ENCODE measurements at places on chromosomes 3 and 15.
A peak's percentile ranks its signal among the peaks of the same experiment; 100 is the strongest.

DNA sequence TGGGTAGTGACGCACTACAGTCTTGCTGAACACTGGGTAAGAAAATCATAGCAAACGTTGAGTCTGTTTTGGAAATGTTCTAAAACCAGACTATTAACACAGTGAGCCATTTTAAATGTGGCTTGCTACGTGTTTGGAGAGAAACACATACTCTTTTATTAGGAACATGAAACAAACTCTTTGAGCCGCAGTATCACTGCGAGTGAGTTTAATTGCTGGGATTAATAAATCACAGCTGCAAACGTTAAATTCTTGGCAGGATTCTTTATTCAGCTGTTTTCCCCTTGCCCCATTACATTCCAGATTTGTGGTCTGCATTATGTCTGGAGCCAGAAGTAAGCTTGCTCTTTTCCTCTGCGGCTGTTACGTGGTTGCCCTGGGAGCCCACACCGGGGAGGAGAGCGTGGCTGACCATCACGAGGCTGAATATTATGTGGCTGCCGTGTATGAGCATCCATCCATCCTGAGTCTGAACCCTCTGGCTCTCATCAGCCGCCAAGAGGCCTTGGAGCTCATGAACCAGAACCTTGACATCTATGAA lies 33.6 kb downstream of the BTD start:
- DNase-seq, result no peak

DNA sequence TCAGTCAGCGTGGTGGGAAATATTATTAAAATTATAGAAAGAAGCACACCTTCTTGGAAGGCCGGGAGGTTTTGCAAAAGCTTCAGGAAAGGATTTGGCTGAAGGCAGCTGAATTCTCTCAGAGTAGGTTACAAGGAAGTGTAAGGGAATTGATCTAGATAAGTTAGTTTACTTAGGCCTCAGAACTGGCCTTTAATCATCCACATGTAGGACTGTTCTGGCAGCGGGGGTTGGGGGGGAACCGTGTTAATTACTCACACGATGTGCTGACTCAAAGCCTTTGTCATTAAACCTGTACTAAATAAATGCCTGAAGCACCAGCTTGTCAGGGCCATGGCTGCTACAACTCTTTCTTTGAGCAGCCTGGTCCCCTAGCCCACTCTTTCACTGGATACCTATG lies 12.8 kb downstream of the ASB14 start:
- DNase-seq, result no peak

- DNase-seq, result peak; percentile 64
Observed at GRCh38 chr3:30643763-30644462, 37.5 kb downstream of the TGFBR2 start.

- peak; percentile 39 for DNase-seq
Observed at GRCh38 chr3:31562525-31562924, 29.8 kb downstream of the STT3B start.

- DNase-seq, result no peak
Observed at GRCh38 chr3:184383033-184383740, 3.3 kb downstream of the CHRD start.

DNA sequence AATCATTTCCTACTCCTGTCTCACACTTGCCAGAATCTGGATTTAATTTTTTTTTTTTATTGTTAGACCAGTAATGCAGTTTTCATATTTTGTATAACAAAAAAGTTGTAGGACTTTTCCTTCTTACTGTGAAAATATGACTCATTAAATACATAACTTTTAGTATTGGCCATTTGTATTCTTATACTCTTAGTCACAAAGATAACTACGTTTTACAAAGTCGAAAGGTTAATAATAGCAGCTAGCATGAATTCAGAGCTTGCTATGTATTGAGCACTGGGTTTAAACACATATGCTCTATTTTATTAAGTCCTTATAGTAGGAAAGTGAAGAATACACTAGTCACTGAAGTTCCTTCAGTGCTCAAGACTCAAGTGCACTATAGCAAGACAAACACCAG lies 43.1 kb downstream of the LRRN1 start:
- DNase-seq, result no peak

DNA sequence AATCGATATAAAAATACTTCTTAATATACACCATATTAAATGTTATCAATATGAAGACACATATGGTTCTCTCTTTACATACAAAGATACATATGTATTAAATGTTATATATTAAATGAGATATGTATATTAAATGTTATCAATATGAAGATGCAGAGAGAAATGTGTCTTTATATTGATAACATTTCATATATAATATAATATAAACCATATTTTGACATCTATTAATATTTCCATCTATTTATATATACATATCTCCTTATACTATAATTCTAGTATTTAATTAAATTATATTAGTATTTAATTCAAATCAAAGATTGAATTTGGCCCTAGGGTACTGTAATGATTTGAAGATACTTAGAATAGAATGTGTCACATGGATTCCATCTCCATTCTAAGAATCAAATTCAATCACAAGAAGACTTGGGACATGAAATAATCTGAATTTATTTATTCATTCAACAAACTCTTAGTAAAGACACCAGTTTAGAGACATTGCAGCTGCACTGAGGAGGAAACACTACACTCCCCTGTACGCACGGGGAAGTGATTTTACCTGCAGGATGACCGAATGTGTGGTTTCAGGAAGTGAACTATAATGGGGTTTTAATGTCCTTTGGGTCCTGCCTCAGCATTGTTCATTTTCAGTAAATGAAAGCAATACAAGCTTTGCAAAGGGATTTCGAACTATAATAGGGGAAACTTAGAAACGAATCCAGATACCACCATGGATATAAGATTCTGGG lies 365.1 kb downstream of the MECOM start:
- no peak for DNase-seq

DNA sequence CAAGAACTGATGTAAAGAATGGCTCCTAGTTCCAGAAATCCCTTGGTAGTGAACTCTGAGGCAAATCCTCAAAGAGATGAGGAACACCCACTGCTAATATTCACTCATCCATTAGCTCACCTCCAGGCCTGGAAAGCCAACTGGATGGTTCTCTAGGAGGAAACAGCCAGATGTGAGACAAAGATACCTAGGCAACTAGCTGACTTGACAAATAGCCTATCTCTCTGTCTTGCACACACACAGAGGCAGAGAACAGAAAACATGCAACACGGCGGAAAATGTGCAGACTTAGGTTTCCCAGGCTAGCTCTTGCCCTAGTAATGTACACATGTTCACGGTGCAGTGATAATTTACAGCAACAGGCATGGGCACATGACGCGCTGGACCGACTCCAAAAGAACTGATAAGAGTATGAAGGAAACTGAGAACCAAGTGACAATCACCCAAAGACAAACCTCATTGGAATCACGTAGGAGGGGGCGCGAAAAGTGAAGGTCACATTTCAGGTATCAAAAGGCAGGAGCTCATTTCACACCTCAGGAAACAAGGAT lies 318.1 kb downstream of the FOXP1 start:
- DNase-seq, result no peak

DNA sequence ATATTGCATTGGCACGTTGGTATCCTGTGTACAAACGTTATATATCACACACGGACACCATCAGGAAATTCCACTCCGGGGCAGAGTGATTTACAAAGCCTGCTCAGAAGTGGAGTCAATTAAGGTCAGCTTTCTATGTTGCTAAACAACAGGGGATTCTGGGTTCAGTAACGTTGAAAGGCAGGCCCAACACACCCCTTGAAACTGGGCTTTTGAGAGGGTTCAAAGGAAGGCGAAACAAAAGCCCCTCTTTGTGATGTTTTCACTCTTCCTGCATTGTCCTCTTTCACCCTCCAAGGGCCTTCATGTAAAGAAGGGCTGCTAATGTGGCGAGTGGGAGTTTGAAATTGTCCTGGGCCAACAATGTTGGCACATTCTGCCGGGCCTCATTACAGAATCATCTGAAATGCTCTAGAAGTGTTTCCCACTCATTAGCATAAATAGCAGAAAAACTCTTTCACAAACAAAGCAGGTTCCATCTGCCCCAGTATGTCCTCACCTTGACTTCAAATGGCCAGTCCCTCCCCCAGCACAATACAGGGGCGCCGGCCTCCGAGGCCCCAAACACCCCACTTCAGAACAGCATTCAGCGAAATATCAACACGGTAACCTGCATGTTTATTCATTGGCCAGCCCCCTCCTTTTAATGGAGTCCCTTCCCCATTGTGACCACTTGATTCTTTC lies 76.4 kb downstream of the HES1 start:
- no peak for DNase-seq

DNA sequence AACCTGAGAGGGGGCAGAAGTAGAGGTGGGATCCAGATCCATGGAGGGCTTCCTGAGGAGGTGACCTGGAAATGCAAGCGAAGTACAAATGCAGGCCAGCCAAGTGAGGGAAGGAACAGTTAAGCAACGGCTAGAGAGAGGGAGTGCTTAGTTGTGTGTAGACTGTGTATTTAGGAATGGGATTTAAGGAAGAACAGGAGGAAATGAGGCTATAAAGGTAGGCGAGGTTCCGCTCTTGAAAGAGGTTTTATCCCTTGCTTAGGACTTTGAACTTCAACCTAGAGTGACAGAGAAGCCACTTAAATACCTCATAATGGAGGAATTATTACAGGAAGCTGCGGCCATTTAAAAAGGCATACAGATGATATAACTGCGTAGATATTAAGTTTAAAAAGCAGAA lies 295.1 kb downstream of the THSD4 start:
- DNase-seq, result no peak

GRCh38 chr15:37873336-37873735 lies 61.1 kb upstream of the TMCO5A start:
- no peak for DNase-seq

DNA sequence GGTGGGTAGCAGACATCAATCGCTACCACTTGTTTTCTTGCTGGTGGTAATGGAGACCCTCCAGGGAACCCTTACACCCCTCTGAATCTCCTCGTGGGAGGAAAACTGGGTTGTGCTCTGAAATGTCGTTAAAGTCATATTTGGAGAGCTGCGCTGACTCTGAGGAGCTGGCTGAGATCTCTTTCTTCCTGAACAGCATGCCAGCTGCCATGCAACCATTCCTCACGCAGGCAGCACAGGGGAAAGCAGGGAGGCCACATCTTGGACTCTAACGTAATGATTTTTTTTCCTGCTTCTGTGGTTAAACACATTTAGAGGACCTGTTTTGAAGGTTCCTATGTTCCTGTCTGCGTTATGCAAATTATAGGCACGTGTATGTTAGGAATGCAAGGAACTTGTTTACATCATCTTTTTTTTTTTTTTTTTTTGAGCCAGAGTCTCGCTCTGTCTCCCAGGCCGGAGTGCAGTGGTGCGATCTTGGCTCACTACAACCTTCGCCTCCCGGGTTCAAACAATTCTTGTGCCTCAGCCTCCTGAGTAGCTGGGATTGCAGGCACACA lies 156.7 kb downstream of the TJP1 start:
- DNase-seq, result no peak

DNA sequence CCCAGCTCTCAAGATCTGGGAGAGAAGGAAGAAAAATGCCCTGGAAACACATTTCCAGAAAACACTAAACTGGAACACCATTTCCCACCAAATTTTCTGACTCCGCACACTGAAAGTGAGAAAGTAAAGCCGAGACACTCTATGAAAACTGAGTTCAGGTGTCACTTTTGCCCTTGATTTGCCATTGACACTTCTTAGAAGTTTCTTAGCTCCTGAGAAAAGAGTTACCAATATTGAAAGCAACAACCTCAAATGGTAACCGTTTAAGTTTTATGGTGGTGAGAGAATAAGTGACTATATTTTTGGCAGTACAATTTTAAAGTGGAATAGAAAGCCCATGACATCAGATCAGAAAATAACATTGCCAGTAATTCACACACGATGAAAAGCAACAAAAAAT lies 39.0 kb downstream of the CD86 start:
- DNase-seq, result no peak

DNA sequence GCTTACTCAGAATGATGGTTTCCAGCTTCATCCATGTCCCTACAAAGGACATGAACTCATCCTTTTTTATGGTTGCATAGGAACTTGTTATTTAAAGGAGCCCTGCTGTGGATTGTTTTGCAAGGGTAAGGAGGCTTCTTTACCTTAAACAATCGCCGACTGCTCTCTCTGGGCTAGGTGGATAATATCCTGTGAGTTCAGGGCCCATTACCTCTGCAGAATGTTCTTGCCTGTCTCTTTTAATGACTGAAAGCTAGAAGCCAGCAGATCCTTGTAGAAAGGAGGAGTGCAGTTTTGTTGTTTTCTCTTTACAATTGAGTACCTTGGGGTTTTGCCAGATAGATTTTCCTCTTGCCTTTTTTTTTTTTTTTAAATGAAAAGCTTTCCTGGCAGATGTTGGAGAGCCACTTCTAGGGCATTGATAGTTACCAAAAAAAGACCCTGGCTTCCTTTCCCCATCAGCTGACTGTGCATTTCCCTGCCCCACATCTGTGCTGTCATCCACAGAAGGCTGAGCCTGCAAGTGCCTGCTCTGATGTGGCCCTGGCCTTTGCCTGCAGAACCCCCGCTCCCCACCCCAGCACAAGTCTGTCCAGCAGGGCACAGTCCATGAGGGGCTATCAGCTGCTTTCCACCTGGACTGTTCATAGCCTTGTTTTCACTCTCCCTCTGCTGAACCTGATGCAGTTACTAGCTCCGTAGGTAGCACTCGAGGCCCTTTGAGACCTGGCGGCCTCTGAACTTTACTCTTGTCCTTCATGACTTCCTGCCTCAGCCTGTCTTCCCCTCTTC lies 113.1 kb downstream of the CHCHD6 start:
- DNase-seq, result no peak

GRCh38 chr3:14988988-14989394 lies 41.6 kb downstream of the NR2C2 start:
- DNase-seq, result peak; percentile 29

DNA sequence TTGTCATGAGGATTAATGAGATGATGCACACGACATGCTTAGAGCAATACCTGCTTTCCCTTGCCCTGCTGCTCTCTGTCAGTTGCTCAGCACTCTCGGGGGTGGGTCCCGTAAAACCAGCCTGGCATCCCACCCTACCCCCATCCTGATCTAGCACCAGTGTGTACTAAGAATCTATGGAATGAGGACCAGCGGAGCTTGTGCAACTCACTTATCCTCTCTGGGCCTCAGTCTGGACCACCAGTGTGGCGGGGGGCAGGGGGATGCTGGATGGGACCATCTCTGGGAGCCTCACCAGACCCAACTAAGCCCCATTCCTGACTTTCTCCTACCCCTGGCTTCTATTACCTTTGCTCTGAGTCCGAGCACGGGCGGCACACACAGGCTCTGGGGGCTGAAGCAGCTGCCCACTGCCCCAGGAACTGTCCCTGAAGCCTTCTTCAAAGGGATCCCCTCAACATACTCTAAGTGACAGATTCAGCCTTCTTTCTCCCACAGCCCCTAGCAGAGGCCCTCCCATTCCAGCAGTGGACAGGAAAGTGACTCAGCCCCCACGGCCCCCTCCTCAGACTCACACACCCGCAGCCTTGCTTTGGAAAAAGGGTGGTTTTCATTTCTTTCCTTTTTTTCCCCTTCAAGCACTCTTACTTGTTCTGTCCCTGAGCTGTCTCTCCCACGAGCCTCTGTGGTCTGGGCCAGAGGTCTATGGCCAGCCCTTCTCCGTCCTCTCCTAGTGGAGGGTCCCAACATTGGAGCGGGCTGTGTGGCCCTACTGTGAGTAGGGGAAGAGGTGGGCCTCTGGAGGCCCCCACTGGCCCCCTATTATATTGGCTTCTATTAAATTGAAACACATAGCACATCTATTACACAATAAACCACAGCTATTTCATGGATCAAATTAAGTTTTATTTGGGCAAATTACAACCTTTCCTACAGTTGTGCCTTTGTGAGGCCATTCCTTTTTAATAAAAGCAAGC lies 100.3 kb downstream of the SMAD6 start:
- no peak for DNase-seq
